CD4-positive, alpha-beta T cell treated with Interferon alpha-2 for 1 hour (primary cell): ENCODE measurements at places on chromosomes 12 and 14.
A peak's percentile ranks its signal among the peaks of the same experiment; 100 is the strongest.

- DNase-seq: no peak
These were observed 167.9 kb downstream of the PHETA1 start for GRCh38 chr12:111201036-111201435.

DNA sequence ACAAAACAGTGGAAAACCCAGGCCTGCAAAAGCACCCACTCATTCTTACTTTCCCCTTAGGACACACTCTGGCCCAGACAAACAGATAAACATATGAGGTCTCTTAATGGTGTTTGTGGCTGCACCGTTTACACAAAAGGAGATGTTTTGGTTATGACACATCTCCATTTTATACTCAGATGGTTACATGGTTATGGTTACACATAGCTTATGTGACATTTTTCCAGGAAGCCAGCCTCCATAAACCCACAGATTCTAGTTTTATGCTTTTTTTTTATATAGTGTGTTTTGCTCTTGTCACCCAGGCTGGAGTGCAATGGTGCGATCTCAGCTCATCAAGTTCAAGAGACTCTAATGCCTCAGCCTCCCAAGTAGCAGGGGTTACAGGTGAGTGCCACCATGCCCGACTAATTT lies 3.5 kb upstream of the KLRD1 start:
- DNase-seq: peak; percentile 18

DNA sequence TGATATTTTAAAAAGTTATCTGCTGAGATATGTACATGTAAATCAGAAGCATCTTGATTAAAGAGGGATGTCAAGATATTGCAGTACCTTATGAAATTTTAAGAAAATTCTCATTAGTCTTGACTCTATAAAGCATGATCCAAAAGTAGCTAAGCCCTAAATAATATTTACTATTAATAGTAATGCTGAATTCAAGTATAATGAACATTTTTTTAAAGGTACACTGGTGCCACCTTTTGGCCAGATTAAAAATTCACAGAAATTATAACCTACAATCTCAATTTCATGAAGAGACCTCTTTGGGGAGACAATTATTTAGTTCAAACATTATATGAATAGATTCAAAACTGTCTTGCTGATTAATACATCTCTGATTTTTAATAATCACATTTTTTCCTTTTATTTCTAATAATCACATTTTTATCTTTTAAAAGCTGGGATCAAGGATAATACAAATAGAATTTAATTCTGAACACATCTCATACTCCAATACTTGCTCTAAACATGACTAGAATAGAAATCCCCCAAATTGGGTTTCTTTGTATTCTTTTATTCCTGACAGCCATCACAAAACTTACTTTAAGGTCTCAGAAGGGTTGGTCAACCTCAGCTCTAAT lies 13.4 kb downstream of the AKAP5 start:
- no peak for DNase-seq

DNA sequence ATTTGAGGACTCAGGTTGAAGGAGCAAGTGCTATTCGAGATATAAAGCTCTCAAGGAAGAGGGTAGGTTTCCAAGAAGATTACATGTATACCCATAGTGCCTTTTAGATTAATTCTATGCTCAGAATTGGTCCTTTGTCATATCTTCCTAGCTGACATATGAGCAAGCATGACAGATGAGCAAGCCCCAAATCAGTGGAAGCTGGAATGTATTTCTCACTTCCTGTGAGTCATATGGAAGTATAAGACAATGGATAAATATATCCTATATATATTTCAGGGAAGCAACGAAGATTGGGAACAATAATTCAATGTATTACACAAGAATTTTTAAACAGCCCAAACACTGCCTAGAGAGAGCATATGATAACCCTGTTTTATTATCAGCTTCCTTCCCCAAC lies 674.1 kb upstream of the ATXN7L3B start:
- no peak for DNase-seq

GRCh38 chr12:93783832-93784231 lies 106.7 kb downstream of the CRADD start:
- DNase-seq: peak; percentile 24

- DNase-seq: no peak
These were observed 31.3 kb downstream of the PLXNC1 start for GRCh38 chr12:94179723-94180122.

- no peak for DNase-seq
These were observed 4.1 kb downstream of the PHB2 start for GRCh38 chr12:6966351-6966750.

- no peak for DNase-seq
These were observed 135.8 kb downstream of the SLC8A3 start for GRCh38 chr14:70052990-70053389.
